ENCODE measurements at places on chromosomes 7 and 10.

DNA sequence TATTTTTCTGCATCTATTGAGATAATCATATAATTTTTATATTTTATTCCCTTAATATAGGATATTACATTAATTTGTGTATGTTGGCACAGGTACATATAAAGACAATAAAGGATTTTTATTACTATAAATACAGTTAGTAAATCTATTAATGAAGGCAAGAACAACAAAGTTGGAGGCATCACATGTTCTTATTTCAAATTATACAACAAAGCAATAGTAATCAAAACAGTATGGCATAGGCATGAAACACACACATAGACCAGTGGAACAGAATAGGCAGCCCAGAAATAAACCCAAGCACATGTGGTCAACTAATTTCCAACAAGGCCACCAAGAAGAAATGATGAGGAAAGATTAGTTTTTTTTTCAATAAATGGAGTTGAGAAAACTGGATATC is 11.2 kb downstream of the TFPI2 start:
- DNase-seq = no peak

DNA sequence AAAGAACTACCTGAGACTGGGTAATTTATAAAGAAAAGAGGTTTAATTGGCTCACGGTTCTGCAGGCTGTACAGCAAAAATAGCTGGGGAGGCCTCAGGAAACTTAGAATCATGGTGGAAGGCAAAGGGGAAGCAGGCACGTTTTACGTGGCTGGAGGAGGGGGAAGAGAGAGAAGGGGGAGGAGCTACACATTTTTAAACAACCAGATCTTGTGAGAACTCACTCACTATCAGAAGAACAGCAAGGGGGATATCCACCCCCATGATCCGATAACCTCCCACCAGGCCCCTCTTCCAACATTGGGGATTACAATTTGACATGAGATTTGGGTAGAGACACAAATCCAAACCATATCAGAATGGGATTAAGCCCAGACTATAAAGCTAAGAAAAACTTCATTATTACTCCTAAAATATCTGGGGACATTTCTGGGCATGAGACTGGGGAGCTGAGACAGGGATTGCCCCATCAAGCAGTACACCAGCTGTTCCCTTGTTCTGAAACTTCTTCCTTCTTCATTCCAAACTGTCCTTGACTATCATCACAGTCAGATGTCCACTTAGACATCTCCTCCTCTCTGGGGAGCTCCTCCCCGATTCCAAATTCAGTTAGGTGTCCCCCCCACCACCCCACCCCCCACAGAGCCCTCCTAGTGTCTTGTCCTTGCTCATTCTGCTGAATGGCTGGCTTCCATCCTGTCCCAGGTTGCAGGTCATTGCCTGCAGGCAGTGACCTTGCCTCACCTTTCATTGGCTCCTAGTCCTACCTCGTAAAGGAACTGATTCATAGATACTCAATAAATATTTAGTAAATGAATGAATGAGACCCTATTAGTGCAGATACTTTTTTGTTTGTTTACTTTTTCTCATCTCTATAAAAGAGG is 132.6 kb downstream of the EVX1 start:
- DNase-seq = no peak

DNA sequence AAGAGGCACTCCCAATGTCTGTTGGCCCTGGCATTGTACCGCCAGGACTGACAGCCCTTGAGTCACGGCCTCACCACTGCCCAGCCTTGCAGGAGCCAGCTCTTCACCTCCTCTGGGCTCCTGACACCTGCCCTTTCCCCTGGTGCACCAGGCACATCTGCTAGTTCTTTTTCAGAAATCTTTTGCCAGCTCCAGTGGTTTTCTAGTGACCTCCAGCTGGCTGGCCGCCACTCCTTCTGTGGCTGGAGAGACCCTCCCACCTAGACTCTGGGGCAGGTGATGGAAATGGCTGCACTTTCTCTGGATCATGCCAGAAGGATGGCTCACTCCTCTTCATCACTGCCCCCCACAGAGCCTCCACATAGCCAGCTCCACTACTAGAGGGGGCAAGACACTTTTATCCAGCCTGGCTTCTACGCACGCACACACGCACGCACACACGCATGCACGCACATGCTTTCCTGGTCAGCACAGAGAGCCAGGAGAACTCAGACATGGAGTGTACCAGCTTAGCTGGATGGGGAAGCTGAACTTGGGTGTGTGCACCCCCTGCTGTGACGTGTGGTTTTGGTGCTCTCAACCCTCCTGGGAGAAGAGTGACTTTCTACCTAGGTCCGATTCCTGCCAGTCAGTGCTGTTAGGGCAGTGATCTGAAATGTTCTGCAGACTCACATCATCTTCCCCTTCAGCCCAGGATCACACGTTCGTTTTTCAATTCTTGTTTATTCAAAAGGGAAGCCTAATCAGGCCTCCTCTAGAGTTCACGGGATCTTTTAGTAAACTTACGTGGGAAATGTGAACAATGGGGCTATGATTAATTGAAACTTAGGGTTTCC is 222.0 kb downstream of the PRPF18 start:
- DNase-seq = no peak

- DNase-seq = no peak
Measured at GRCh38 chr10:88006261-88006660, 142.8 kb downstream of the PTEN start.

GRCh38 chr10:27145937-27146336 is 8.2 kb downstream of the YME1L1 start:
- DNase-seq = no peak

DNA sequence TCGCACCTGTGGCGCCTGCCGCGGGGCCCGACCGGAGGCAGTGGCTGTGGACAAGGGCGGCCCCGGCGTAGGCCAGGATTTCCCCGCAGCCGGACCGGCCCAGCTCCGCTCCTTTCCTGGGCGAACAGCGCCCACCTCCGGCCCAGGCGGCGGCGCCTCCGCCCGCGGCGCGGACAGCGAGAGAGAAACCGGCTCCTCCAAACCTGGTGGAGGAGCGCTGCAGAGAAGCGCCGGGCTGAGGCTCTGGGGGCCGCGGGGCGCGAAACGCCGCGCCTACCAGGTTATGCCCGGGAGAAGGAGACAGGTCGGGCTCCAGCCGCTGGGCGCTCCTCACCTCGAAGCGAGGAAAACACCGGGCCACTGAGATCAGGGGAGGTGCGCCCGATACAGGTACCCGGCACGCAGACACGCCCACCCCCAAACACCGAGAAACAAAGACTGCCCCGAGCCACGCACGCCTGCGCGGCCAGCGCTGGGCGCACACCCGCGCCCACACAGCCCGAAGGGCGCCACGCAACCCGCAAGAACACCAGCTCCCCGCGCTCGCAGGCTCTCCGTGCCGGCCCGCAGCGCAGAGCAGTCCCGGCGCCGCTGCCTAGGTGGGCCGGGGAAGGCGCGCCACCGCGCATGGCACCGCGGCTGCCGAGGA is 3.3 kb downstream of the GRID1 start:
- peak; percentile 8 for DNase-seq

DNA sequence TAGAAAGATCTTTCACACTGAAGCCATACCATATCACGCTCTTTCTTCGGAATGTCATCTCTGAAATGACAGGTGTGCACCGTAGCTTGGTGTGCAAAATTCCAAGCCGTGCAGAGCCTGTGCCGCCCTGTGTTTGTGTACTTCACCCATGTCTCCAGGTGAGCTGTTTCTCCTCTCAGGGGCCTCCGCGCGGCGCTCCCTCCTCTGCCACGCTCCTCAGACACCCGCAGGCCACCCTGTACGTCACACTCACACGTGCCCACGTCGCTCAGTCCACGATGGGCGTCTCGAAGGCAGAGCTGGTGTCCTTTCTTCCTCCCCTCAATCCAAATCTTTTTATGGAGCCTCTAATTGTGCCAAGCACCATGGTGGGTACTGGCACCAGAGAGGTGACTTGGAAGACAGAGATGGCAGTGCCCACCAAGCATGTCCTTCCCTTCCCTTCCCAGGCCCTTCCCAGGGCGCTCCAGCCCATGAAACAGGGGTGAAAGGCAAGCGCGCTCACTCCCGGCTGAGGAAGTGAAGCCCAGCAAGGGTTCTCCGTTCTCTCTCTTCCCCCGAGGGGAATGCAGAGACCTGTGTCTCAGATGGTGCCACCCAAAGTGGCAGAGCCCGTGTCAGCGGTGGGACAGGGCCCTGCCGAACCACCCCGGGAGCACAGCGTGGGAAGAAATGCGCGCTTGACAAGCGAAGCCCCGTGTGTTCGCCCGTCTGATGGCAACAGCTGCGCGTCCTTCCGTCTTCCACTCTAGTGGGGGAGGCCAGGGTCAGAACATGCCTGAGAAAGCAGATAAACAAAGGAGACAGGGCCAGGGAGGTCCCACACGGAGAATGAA is 292.5 kb upstream of the SHH start:
- DNase-seq = no peak

DNA sequence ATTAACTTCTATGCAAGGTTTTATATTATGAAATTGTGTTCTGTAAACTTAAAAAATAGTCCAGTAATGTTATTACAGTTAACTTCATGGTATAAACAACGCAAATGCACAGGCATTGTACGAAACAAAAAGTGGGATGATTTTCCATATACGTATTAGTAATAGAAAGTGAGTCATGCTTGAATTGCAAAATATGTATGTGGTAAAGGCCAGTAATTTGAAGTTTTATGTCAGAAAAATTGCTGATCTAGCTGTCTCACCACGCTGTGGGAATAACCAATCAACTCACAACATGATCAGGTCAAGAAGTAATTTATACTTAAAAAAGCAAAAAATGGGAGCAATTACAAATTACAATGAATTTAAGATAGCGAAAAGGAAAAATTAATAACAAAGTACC is 37.0 kb upstream of the GLI3 start:
- no peak for DNase-seq

GRCh38 chr10:34918776-34919315 is 103.8 kb upstream of the PARD3 start:
- DNase-seq = no peak

DNA sequence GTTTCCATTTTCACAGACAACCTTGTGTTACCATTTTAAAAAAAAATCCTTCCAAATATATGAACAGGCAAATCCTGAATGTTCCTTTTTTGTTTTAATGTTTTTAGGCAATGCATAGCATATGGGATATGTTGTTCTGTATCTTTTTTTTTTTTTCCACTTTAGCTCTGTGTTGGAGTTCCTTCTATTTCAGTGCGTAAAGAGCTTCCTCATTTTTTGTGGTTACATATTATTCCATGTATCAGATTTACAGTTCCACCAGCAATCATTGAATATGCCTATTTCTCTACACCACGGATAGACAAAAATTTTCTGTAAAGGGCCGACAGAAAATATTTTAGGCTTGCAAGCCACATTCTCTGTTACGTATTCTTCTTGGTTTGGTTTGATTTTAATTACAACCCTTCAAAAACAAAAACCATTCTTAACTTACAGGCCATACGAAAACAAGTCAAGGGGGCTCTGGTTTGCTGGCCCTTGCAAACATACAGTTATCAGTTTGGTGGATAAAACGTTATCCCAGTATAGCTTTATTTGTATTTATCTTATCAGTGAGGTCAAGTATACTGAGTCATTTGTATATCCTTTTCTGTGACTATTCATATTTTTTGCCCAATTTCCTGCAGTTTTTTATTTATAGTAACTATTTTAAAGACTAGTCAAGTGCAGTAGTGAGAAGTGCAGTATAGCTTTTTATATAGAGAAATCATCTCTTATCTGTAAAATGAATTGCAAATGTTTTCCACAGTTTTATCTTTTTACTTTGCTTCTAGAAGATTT is 55.7 kb downstream of the RALA start:
- DNase-seq = no peak

GRCh38 chr7:151505433-151505832 is 14.3 kb downstream of the RHEB start:
- DNase-seq = no peak

- no peak for DNase-seq
Measured at GRCh38 chr10:51767103-51767763, 67.8 kb upstream of the CSTF2T start.

- no peak for DNase-seq
Measured at GRCh38 chr10:98030093-98030821, at the start of gene CRTAC1. Gene CRTAC1, minus strand, starts transcription at chr10:98030621. Its CDS starts 149 bp downstream, at chr10:98030472.

- peak; percentile 77 for DNase-seq
Measured at GRCh38 chr10:88227342-88228018, 355.6 kb downstream of the RNLS start.

- DNase-seq = no peak
Measured at GRCh38 chr10:61835946-61836887, 65.3 kb upstream of the ARID5B start.

DNA sequence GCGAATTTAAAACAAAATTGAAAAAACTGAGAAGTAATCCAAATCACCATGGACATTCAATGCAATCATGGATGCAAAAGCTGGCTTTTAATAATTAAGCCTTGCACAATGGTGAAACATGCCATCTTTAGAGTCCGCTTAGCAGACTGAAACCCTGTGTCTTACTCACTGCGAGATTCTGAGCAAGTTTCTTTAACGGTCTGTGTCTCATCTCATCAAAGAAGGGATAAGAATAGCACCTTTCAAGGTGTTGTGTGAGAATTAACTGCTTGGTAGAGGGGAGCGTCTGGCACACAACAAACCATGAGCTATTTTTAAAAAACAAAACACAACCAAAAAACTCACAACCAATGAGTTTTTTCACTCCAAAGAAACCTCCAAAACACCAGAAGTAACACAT is 21.4 kb downstream of the ACBD7 start:
- no peak for DNase-seq

- DNase-seq = no peak
Measured at GRCh38 chr10:58776568-58777318, 264.1 kb downstream of the BICC1 start.

DNA sequence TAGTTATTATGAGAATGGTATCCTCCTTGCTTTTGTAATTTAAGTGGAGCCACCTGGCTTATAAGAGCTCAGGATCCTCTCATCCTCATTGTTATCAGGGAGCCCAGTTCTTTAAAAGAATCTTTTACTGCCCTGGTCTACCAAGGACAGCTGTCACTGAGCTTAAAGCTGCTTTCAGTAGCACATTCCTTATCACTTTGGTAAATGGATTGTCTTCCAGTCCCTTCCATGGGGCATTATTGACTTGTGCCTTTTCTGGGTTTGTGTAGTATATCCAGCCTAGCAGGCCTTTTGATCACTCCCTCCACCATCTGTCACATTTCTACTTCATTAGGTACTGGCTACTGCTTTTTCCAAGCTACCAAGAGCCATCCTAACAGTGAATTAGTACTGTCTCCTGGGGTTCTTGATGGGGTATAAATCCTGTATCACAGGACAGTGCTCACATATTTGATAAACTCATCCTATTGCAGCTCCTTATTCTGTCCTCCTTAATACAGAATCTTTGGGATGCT is 208.9 kb downstream of the TMEM26 start:
- no peak for DNase-seq

All from erythroblast (primary cell).